GM04504 (cell line): ENCODE measurements at places on chromosomes 5 and 9.

- DNase-seq: no peak
Observed at GRCh38 chr9:32741706-32742105, 41.6 kb upstream of the TMEM215 start.

DNA sequence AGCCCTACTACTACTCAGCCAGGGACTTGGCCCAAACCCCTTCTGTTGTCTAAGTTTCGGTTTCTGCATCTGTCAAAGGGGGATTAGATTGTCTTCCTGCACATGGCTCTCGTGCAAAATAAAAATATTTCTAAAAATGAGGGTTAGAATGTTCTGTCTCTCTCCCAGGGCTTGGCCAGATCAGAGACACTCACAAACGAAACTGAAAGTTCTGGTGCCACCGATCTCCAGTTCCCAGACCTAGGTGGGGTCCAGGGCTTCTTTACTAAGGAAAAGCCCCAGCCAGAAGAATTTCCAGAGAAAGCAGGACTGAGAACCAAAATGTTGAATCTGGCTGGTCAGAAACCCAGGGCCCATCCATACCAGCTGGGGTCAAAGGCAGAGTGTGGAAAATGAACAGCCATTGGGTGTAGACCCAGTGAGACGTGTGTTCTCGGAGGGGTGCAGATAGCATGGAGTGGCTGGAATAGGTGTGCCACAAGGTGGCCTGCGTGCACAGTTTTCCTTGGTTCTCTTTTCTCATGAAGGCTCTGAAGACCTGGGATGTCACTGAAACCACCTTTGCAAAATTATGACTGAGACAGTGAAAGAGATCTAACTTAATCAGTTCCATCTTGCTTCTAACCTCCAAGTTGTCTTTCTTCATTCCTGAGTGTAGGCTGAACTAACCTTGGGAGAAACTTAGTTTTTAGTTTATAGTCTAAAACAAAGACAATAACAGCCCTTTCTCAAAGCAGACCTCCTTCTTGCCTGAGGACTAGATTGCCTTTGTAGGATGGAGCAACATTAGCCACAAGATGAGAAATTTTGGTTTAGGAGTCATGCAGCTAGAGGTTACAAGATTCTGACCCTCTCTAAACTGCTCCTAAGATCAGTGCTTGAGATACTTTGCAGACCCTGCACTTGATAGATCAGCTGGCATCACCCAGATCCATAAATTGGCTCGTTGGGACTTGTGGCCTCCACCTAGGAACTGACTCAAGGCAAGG lies 2.3 kb upstream of the SLC23A1 start:
- DNase-seq: no peak

DNA sequence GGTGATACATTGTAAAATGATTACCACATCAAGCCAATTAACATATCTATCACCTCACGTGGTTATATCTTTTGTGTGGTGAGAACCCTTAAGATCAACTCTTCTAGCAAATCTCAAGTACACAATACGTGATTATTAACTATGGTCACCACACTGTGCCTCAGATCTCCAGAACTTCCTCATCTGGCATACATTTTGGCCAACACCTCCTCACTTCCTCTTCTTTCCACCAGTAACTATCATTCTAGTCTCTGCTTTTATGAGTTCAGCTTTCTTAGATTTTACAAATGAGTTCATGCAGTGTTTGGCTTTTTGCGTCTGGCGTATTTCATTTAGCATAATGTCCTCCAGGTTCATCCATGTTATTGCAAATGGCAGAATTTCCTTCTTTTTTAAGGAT lies 35.8 kb downstream of the PRKACG start:
- DNase-seq: no peak

DNA sequence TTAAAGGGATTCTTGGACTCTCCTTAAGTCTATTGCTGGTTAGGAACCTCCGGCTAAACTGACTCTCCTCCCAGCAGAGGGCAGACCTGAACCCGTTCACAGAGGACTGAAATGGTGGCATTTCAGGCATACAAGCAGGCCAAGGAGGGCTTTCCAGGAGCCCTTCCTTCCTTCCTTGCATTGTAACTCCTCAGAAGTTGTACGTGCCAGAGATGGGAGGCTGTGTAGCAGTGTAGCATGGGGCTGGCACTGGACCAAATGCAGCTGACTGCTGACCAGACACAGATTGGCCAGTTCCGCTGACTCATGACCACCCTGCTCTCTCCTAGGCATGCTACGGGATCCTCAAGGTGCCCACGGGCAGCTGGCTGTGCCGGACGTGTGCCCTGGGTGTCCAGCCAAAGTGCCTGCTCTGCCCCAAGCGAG lies 36.4 kb downstream of the JADE2 start:
- DNase-seq: no peak

GRCh38 chr9:10127867-10128266 lies 484.9 kb downstream of the PTPRD start:
- no peak for DNase-seq

GRCh38 chr5:67643536-67643935 lies 446.9 kb upstream of the CD180 start:
- no peak for DNase-seq

DNA sequence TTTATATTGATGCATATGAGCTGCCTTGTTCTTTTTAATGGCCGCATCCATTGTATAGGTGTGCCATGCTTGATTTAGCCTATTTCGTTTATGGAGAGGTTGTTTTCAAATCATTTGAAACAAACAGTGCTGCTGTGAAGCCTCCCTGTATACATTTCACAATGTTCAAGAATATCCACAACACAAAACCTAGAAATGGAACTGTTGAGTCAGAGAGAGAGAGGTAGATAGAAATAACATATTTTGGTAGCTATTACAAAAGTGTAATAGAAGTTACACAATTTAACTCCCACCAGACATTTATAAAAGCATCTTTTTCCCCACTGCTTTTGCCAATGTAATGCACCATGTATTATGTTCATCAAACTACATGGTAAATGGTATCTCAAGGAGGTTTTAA lies 82.0 kb downstream of the FRMD3 start:
- DNase-seq: no peak

- DNase-seq: no peak
Observed at GRCh38 chr9:132733260-132733815, 63.1 kb downstream of the GTF3C4 start.

DNA sequence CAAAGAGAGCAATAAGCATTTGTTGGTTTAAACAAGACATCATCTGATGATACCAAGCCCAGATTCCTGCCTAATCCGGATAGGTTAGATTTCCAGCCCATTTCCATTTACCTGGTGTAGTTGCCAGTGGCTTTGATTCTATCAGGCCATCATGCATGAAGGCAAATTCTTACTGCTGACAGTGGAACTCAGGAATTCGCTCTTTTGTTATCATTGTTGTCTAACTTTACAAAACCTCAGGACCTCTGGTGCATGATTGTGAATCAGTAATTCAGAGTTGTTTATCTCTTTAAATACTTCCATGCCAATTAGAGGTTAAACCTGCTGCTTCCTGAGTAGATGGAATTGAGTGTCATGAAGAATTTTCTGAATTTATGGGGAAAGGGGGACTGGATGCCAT lies 76.5 kb downstream of the C9orf152 start:
- no peak for DNase-seq

GRCh38 chr5:127995556-127995955 lies 88.0 kb upstream of the SLC12A2 start:
- DNase-seq: no peak

DNA sequence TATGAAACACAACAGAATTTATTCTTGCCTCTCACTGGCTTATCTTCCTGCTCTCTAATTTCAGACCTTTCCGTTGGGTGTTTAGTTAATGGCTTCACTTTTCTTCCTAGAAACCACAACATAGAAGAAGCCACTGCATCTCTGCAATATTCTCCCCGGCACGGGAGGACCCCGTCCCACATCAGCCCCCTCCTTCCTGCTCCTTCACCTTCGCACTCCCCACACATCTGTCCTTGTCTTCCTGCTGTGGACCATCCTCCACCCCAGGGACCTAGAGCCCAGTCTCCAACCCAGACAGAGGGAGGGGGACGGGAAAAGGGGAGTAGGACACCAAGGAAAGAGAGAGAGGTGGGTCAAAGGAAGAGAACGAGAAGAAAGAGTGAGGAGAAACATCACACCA lies 1.4 kb downstream of the OR2V1 start:
- no peak for DNase-seq

GRCh38 chr5:141522301-141522700 lies 33.4 kb downstream of the PCDHGC5 start:
- DNase-seq: no peak

GRCh38 chr5:121350181-121350930 lies 501.3 kb upstream of the FTMT start:
- DNase-seq: no peak
